Peyer's patch (tissue), 4 donors: ENCODE measurements at places on chromosomes 6 and 20. TPM values are rescaled to one million over a fixed set of nuclear protein-coding genes. Genes with fewer than 3 reads are reported as not detected.

SIRPG gene
- 5.8 TPM for total RNA-seq

GRCh38 chr20:56001106-56001785 is 4.1 kb downstream of the CBLN4 start:
- no peak for DNase-seq

- DNase-seq, result peak; percentile 30
These were observed 268.6 kb downstream of the DLL1 start for GRCh38 chr6:170022291-170022722.

DNA sequence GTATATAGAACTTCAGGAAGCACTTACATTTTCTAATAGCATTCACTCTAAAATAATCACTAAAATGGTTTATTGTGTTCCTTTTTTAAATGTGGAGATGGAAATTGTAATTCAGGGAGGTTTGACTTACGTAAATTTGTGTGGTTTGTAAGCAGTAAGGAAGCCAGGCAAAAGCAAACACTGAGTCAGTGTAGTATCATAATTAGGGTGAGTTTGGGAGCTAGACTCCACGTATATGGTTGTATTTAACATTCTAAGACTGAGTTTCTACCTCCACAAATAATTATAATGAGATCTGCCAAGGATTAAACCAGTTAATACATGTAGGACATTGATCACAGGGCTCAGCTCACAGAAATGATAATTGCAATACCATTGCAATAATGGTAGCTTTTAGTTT is 425.5 kb downstream of the CBLN4 start:
- no peak for DNase-seq

FUT9 gene
- total RNA-seq, result not detected

DNA sequence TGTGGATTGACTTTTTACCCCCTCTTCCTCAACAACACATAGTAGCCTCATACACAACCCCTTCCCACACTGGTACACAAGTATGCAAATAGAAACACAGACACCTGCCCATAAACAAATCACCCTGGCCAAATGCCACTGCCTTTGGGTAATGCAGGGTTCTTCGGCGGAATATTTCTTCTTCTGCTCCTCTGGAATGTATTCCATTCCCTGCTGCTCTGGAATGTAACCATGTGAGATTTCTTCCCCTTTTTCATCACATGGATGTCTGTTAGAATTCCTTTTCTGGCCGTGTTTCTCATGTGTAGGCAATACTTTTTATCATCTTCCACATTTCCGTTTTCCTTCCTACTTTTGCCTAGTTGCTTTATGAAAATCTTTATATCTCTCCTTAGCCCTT is 76.1 kb upstream of the TPD52L1 start:
- no peak for DNase-seq

TINAG gene
- total RNA-seq, result 2.5 TPM
